ENCODE measurements at places on chromosomes 12 and 14.

- no peak for DNase-seq
Measured at GRCh38 chr14:94101748-94102147, 8.8 kb upstream of the IFI27 start.

GRCh38 chr12:32477714-32478113, 78.4 kb downstream of the FGD4 start:
- DNase-seq = no peak

DNA sequence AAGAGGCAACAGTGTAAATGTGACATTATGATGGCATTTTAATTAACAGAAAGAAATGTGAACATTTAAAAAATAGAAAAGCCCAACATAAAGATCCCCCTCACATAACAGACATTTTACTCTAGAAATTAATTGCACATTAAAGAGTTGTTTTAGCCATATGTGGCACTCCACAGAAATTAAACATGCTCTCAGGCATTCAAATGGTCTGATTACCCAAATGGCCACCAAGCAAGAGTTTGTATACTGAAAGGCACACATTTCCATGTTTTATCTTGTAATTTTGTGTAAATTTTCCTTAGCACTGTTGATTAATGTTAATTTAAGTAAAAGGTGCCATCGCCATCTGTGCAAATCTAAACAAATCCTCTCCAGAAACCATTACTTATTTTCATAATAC, 43.5 kb downstream of the GTF2A1 start:
- no peak for DNase-seq

- DNase-seq = no peak
Measured at GRCh38 chr14:61476754-61477410, 155.5 kb downstream of the PRKCH start.

DNA sequence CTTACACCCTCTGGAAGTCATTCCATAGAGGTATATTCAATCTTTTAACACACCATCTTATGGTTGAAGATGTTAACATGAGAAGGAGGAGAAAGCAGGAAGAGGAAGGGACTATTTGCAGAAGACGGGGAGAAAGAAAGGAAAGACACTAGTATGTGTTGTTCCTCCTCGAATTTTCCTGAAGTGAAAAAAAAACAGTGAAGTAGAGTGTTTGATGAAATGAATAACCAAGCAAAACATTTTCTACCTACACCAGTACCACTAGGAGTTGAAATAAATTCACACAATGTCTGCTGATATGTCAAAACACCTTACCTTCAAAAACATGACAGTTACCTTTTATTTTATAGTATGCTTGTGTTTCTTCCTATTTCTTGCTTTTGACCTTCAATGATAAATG, 1.4 kb upstream of the CNOT2 start:
- DNase-seq = no peak

DNA sequence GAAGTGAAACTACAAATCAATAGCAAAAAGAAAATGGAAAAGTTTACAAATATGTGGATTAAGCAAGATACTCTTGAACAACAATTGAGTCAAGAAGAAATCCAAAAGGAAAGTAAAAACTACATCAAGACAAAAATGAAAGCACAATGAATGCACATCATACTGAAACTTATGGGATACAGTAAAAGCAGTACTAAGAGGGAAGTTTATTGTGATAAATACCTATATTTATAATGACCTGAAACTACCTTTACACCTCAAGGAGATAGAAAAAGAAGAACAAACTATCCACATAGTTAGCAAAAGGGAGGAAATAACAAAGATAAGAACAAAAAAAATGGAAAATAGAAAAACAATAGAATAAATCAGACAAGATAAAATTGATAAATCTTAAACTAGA, 375.0 kb downstream of the TRHDE start:
- DNase-seq = no peak

GRCh38 chr12:28331130-28331529, 140.9 kb downstream of the CCDC91 start:
- no peak for DNase-seq

- DNase-seq = no peak
Measured at GRCh38 chr14:74973003-74973653, 17.7 kb upstream of the PGF start.

DNA sequence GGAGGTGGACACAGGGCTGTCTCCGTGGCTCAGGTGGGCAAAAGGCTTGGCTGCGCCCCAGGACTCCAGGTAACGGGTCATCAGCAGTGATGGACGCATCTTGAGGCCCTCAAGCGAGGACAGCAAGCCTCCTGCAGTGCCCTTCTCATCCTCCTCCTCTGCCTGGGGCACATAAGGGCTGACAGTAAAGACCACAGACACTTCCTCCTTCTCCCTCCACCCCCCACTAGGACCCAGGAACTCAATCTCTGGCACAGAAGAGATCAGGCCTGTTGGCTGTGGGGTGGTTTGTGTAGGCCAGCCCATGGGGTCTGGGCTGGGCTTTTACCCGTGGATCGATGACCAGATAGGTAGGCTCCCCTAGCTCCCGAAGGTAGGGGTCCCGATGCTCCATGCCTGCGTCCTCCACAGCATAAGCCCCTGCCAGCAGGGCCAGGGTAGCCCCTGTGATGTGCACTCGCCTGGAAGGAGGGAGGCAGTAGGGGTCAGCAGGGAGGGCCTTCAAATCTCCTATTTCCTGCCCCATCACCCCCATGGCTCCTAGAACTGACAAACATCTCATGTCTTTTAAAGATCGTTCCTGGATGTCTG, 5.7 kb downstream of the ADCY4 start:
- DNase-seq = no peak

- no peak for DNase-seq
Measured at GRCh38 chr12:77407931-77408330, 342.6 kb upstream of the E2F7 start.

DNA sequence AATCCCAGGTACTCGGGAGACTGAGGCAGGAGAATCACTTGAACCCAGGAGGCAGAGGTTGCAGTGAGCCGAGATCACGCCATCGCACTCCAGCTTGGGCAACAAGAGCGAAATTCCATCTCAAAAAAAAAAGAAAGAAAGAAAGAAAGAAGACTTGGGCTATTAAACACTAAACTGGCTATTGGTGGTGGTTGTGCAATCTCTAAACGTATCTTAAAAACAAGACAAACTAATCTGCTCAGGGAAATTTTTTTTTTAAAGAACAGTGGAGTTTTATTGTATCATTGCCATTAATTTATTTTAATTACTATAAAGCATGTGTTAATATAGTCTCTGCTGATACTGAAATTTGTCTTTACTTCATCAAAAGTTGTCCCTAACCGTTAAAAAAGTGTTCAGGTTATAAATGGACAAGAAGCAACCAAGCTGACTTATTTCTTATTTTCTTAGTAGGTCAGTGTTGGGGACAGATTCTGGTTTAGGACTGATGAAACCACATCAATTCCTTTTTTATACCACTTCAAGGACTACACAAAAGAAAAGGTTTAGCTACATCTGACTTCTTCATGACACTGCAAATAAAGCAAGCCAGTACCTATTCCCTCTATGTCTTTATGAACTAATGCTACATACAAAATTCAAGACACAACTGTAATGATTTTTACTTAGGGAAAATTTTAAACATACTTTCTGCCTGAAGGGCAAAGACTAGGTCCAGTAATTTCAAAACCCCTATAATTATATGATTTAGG, 68.7 kb upstream of the KRAS start:
- DNase-seq = no peak

- no peak for DNase-seq
Measured at GRCh38 chr12:28122756-28123155, 67.5 kb upstream of the CCDC91 start.

GRCh38 chr14:52073251-52073650, 4.4 kb upstream of the NID2 start:
- no peak for DNase-seq

- DNase-seq = no peak
Measured at GRCh38 chr12:80892597-80893445, 44.9 kb downstream of the LIN7A start.

DNA sequence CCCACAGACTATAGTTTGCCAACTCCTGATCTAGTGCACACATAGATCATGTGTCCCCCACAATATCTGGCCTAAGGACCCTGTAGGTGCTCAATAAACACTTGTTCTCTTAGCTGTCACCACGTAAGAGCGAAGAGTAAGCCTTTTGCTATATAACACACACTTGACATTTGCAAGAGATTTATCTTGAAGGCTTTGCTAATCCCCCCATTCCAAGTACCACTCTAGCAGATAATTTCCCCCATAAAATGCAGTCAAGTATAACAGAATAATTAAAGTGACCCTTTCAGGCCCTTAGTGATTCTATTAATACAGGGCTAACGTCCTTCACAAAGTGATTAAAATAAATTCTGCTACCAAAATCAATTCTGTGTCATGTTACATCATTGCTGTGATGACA, 87.5 kb downstream of the PLXNC1 start:
- no peak for DNase-seq

DNA sequence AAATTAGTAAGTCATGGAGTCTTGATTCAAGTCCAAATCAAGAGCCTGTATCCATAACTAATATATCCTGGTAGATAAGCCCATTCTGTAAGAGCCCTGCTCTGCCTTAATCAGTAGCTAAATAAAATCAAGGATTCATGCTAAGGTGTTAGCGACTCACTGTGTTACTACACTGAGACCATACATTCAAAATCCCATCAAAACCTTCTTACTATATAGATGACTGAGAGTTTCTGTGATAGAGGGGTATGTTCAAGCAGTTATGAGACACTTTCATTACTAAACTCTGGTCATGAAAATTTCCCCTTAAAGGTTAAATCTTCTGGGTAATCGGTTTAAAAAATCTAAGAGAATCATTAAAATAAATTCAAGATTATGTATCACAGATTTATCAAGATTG, 78.5 kb downstream of the MDGA2 start:
- DNase-seq = no peak

GRCh38 chr14:90455100-90455571, 58.3 kb downstream of the CALM1 start:
- DNase-seq = no peak

- DNase-seq = no peak
Measured at GRCh38 chr12:43694879-43695278, 63.7 kb downstream of the PUS7L start.

DNA sequence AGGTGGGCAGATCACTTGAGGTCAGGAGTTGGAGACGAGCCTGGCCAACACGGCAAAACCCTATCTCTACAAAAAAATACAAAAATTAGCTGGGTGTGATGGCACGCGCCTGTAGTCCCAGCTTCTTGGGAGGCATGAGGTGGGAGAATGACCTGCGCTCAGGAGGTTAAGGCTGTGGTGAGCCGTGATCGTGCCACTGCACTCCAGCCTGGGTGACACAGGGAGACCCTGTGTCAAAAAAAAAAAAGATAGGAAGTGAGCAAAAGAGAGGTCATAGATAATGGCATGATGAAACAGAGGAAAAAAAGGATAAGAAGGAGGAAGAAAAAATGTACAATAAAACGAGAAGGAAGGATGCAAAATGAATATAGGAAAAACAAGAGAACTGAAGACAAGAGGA, 159.5 kb downstream of the ETV6 start:
- no peak for DNase-seq

- DNase-seq = no peak
Measured at GRCh38 chr14:82621881-82622450, 1088.3 kb upstream of the SEL1L start.

GRCh38 chr14:23646648-23647549, 10.7 kb downstream of the DHRS2 start:
- no peak for DNase-seq

GRCh38 chr14:69571449-69572029, 3.1 kb downstream of the CCDC177 start:
- DNase-seq = no peak

DNA sequence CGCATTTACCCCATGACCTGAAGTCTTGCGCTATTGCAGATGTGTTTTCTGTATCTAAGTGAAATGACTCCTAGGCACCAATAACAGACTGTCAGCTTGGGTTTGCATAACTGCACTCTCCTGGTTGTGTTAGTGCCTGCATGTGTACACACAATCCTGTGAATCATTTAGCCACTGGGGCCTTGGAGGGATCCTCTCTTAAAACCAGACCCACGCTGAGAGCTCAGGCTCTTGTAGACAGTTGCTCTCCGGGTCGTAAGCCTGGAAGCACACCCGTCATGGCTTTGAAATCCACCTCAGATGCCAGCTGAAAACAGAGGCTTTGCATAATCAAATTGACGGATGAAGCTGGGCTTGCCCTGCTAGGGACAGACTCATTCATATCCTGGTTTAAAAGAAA, 79.2 kb upstream of the RBM19 start:
- no peak for DNase-seq

DNA sequence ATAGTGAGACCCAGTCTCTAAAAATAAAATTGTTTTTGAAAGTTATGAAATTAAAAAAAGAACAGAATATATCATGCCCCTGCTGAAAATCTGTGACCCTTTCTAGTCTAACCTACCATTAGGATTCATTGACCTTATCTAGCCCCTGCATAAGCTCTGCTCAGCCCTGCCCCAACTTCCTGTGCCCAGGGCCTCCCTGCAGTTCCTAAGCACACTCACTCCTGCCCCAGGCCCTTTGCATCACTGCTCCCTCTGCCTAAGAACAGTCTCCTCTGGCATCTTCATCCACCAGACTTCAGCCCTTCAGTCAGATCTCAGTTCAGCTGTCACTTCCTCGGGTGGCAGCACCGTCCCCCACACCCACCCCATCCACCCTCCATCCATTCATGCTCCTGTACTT, 55.4 kb downstream of the SCARB1 start:
- DNase-seq = no peak

DNA sequence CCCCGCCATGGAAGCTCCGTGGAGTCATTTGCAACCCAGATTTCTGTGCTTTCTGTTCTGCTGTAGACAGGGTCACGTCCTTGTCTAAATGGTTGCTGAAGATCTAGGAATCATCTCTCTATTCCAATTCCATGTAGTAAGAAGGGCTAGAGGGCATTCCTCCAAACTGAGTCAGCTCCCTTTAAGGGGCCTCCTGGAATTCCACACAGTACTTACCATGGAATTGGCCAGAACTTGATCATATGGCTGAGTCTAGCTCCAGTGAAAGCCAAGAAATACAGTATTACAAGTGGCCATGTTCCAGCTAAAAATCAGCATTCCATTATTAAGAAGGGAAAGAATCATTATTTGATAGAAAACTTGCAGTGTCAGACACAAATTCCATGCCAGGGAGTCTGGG, 171.9 kb downstream of the PRKCH start:
- DNase-seq = no peak

DNA sequence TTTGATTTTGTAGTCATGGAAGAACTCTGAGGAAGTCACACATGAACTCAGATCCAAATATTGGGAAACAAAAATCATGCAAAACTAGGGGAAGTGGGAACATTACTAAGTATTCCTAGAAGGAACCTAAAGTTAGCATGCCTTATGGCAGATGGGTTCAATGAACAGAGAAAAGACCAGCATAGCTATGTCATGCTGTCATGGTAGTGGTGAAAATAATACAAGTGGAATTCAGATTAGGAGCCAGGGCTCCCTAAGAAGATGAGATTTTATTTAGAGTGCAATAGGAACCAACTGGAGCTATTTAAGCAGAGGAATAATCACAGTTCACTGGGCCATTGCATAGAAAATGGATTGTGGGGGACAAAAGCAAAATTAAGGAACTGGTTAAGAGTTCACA, 134.0 kb downstream of the DIO2 start:
- no peak for DNase-seq

GRCh38 chr12:103518899-103519298, 23.1 kb upstream of the C12orf42 start:
- DNase-seq = no peak

Measured in breast epithelium (tissue), 4 donors.